ENCODE measurements at places on chromosomes 5 and 9.

GRCh38 chr5:7745882-7746610, 104.9 kb downstream of the CFAP90 start:
- DNase-seq: no peak

DNA sequence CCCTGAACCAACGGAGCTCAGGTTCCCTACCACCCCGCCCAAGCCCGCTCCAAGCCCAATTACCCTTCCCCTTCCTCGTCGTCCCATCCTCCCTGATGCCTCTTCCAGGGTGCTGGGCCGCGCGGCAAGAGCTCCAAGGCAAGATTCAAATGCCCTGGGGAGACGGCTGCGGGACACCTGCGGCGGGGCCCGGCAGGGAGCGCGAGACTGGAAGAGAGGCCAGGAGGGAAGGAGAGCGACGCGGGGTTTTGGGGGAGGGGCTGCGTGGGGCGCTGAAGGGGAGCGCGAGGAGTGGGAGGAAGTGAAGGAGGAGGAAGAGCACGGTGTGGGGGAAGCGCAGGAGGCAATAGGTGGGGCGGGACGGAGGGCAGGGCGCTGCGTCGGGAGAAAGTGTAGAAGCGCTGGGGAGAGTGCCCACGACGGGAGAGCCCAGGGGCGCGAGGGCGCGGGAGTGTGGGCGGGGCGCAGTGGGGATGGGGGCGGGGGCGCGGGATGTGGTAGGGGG, 975 bp upstream of the NXNL2 start:
- DNase-seq: no peak

DNA sequence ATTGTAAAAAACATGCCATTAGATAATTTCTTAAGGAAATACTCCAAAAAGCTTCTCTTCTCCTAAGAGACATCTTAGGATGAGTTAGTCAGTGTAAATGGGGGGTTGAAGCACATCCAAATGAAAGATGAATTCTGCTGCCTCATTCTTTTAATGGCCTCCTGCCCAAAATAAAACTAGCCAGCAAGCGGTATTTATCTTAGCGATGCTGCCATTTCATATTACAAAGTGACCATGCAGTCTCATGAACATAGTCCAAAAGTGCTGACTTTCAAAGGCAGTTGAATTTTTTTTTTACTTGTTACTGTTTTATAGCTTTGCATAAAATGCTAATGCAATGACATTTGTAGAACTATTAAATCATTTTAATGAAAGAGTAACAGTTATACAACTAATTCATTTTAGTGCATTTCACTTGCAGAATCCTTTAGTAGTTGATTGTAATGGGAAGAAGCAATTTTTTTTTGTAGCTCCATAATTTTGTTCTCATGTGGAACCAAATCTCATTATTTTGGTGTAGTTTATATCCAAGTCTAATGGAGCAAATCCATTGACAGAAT, 151.5 kb downstream of the CAVIN4 start:
- no peak for DNase-seq

DNA sequence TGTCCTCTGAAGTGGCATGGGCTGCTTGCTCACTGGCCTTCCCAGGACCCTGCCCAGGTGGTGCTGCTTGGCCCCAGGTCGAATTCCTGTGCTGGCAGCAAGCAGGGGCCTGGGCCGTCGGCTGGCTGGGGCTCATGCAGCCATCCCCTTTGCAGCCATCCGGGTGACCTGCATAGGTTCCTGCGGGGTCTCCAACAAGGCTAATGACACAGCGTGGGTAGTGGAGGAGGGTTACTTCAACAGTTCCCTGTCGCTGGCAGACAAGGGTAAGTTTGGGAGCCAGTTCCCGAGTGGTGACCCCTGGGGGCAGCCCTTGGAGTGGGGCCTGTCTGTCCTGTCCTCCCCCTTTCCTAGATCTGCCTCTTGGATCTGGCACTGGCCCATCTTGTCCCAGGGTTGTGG, 6.1 kb upstream of the EHMT1 start:
- no peak for DNase-seq

GRCh38 chr9:95282332-95282731, 35.2 kb downstream of the FANCC start:
- no peak for DNase-seq

GRCh38 chr9:19149230-19149629, 21.9 kb upstream of the PLIN2 start:
- no peak for DNase-seq

- no peak for DNase-seq
These were observed 29.1 kb upstream of the TOMM5 start for GRCh38 chr9:37621273-37622121.

- no peak for DNase-seq
These were observed 1.8 kb upstream of the LHX3 start for GRCh38 chr9:136206602-136207275.

- DNase-seq: no peak
These were observed 268.6 kb downstream of the NR3C1 start for GRCh38 chr5:143134900-143135299.

GRCh38 chr5:176813587-176814312, 3.4 kb downstream of the UNC5A start:
- DNase-seq: no peak

DNA sequence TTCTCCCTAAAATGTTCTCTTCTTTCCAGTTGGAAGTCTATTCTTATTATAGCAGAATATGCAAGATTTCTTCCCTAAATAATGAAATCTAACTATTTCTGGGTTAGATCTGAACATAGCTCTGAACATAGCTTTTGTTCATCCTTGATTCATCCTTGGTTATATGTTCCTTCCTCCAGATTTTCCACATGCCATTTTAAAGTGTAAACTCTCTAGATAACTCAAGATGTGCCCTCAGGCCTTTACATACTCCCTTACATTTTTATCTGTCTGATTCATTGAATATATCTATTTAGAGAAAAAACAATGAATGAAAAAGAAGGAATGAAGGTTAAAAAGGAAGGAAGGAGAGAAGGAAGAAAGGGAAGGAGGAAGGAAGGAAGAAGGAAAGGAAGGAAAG, 100.9 kb downstream of the FBXO38 start:
- DNase-seq: no peak

DNA sequence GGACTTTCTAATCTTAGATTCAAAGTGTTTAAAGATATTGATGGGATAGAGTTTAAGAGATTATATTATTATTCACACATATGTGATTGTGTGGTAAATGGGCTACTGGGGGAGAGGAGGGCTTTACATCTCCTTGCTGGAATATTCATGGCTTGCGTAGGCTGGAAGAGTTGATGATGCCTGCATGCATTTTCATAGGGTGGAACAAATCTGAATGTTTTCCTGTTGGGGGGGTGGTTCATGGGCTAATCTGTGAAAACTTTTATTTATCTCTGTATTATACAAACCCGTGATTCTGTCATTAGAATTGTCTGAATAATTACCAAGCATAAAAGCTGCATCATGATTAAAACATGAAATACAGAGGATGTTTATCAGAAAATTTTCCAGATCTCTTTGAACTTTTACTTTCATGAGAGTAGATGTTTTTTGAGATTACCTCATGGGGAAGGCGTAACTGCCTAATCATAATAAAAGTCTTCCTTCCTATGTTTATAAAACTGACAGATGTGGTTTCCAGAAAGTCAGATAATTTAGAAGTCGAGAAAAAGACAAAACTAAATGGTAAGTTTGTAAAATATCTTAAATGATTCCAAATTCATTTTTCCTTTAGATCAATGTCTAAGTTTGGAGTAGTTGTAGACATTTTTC, 1185.4 kb upstream of the SEMA6A start:
- DNase-seq: no peak

GRCh38 chr9:127370672-127371648, 26.0 kb upstream of the SLC2A8 start:
- no peak for DNase-seq

GRCh38 chr5:152542741-152543140, 137.7 kb upstream of the NMUR2 start:
- DNase-seq: no peak

DNA sequence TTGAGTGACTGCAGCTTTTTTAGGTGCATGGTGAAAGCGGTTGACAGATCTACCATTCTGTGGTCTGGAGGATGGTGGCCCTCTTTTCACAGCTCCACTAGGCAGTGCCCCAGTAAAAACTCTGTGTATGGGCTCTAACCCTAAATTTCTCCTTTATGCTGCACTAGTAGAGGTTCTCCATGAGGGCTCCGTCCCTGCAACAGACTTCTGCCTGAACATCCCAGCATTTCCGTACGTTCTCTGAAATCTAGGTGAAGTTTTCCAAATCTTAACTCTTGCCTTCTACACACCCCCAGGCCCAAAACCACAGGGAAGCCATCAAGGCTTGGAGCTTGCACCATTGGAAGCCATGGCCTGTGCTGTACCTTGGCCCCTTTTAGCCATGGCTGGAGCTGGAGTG, 1898.1 kb upstream of the NUDT12 start:
- no peak for DNase-seq

Measured in activated CD4-positive, CD25-positive, alpha-beta regulatory T cell treated with anti-CD3 and anti-CD28 coated beads, Interleukin-2, amount 50 U/mL, for 16 hours (primary cell).